Cardiac muscle cell (in vitro differentiated cells and primary cell): ENCODE measurements at places on chromosomes 12 and 14. TPM values are rescaled to one million over a fixed set of nuclear protein-coding genes. Genes with fewer than 3 reads are reported as not detected.

- H3K36me3 ChIP-seq: peaks cover 64% of the 10 kb centered on the region
- DNase-seq: no peak
- peak overlapping the region; percentile 1 for H3K27ac ChIP-seq
- H3K4me3 ChIP-seq: no peak overlapping the region
- no peaks in the 10 kb centered on the region for H3K4me1 ChIP-seq
- H3K27me3 ChIP-seq: no peaks in the 10 kb centered on the region
These were observed 38.1 kb downstream of the HNRNPC start for GRCh38 chr14:21231020-21231652.

- H3K36me3 ChIP-seq: no peaks in the 10 kb centered on the region
- no peak overlapping the region for H3K27ac ChIP-seq
These were observed 40.4 kb upstream of the NCOR2 start for GRCh38 chr12:124607681-124608425.

Gene CELA1
- not detected in 2 replicates for total RNA-seq

GRCh38 chr14:51165415-51165814 lies 70.5 kb upstream of the TRIM9 start:
- H3K27me3 ChIP-seq: no peaks in the 10 kb centered on the region
- no peak for DNase-seq
- no peaks in the 10 kb centered on the region for H3K4me1 ChIP-seq
- H3K36me3 ChIP-seq: no peaks in the 10 kb centered on the region

DNA sequence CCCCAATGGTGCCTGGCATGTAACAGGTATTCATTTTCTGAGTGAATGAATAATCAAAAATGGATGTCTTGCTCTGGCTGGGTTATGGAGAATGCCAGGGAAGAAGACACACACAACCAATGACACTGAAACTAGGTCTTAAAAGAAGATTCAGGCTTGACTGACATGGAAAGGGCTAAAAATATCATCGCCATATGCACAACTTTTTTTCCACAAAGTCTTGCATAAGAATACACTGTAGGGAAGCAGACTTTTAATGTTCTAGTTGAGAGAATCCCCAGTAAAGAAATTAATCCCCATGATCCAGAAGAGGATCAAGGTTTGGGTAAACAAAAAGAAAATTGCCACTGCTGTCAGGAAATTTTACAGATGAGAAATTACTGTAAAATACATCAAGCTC lies 116.4 kb downstream of the SLC2A13 start:
- no peaks in the 10 kb centered on the region for H3K4me1 ChIP-seq
- H3K27ac ChIP-seq: no peak overlapping the region
- no peaks in the 10 kb centered on the region for H3K36me3 ChIP-seq
- no peak overlapping the region for H3K4me3 ChIP-seq
- no peaks in the 10 kb centered on the region for H3K27me3 ChIP-seq

DNA sequence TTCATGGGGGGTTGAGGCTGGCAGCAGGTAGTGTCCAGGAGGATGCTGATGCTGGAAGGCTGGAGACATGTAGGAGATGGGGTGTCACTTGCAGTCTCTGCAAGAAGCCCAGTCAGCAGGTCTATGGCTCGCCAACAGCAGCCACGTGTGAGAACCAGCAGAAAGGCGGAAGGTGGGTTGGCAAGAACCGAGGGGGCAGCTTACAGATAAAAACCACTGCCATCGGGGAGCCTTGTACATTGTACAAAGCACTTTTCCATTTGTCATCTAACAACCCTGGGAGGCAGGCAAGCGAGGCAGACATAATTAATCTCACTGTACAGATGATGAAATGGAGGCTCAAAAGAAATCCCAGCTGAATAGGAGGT lies 167.2 kb downstream of the KCNA5 start:
- H3K27me3 ChIP-seq: no peaks in the 10 kb centered on the region
- no peak for DNase-seq

Gene KRT83
- total RNA-seq: not detected in 2 replicates

GRCh38 chr14:93984987-93985410 lies 8.6 kb upstream of the ASB2 start:
- H3K27ac ChIP-seq: peak overlapping the region; percentile 61
- no peaks in the 10 kb centered on the region for H3K36me3 ChIP-seq
- no peak overlapping the region for H3K4me3 ChIP-seq
- peak; percentile 79 for DNase-seq
- H3K27me3 ChIP-seq: no peaks in the 10 kb centered on the region

- H3K27me3 ChIP-seq: peaks cover 24% of the 10 kb centered on the region
- H3K4me3 ChIP-seq: no peak overlapping the region
- DNase-seq: no peak
- H3K4me1 ChIP-seq: no peaks in the 10 kb centered on the region
These were observed 18.3 kb upstream of the WIF1 start for GRCh38 chr12:65139389-65139788.

GRCh38 chr14:103563226-103563620 lies 463 bp downstream of the COA8 start:
- peaks cover 16% of the 10 kb centered on the region for H3K4me1 ChIP-seq
- H3K27me3 ChIP-seq: no peaks in the 10 kb centered on the region

DNA sequence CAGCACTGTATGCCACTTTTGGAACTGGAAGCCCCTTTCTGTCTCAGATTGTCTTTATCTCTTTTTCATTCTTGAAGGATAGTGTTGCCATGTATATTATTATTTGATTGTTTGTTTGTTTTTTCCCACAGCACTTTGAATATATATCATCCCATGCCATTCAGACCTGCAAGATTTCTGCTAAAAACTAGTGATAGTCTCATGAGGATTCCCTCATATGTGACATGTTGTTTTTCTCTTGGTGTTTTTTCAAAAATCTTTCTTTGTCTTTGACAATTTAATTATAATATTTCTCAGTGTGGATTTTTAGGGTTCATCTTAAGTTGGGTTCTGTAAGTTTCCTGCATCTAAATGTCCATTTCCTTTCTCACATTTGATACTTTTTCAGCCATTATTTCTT lies 36.8 kb upstream of the SCAF11 start:
- H3K27me3 ChIP-seq: no peaks in the 10 kb centered on the region
- no peaks in the 10 kb centered on the region for H3K36me3 ChIP-seq
- no peaks in the 10 kb centered on the region for H3K4me1 ChIP-seq
- DNase-seq: no peak
- no peak overlapping the region for H3K27ac ChIP-seq

- H3K27ac ChIP-seq: peak overlapping the region; percentile 63
- H3K27me3 ChIP-seq: no peaks in the 10 kb centered on the region
- peaks cover 39% of the 10 kb centered on the region for H3K4me1 ChIP-seq
- H3K36me3 ChIP-seq: no peaks in the 10 kb centered on the region
- H3K4me3 ChIP-seq: no peak overlapping the region
These were observed 50.4 kb downstream of the ITPK1 start for GRCh38 chr14:93065272-93065730.

DNA sequence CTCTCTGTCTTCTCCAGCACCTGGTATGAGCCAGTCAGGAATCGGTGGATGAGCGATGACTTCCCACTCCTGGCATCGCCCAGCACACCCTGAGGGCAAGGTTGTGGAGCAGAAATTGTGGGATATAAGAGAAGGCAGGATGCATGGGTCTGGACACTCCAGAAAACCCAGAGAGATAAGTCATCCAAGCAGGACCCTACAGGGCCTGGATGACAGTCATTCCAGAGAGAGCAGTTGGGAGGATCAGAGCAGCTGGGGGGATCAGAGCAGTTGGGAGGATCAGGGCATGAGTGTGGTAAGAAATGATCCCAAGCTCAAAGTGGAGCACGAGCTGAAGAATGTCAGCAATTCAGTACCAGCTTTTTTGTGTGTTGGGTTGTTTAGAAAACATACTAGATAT lies 4.0 kb downstream of the AGAP2 start:
- no peaks in the 10 kb centered on the region for H3K36me3 ChIP-seq
- no peak overlapping the region for H3K27ac ChIP-seq
- H3K4me3 ChIP-seq: no peak overlapping the region
- no peak for DNase-seq

Gene DTX3
- total RNA-seq: 52.1 and 59.0 TPM in 2 replicates

- peak overlapping the region; percentile 70 for H3K4me3 ChIP-seq
- no peaks in the 10 kb centered on the region for H3K36me3 ChIP-seq
- peak; percentile 70 for DNase-seq
- peaks cover 11% of the 10 kb centered on the region for H3K27me3 ChIP-seq
These were observed 28.2 kb downstream of the WBP11 start for GRCh38 chr12:14774906-14775635.

GRCh38 chr14:74362361-74362915 lies 14.2 kb downstream of the VRTN start:
- no peak overlapping the region for H3K27ac ChIP-seq
- no peak overlapping the region for H3K4me3 ChIP-seq
- peak; percentile 88 for DNase-seq
- no peaks in the 10 kb centered on the region for H3K4me1 ChIP-seq
- H3K27me3 ChIP-seq: no peaks in the 10 kb centered on the region

Gene TCL1B
- total RNA-seq: not detected in 2 replicates

Gene GPR84
- 0.09 TPM in 1 of 2 replicates, not detected in the other for total RNA-seq

GRCh38 chr12:98470469-98471082 lies 44.8 kb upstream of the TMPO start:
- no peaks in the 10 kb centered on the region for H3K36me3 ChIP-seq
- DNase-seq: no peak
- H3K4me1 ChIP-seq: no peaks in the 10 kb centered on the region
- no peak overlapping the region for H3K27ac ChIP-seq
- H3K4me3 ChIP-seq: no peak overlapping the region
- no peaks in the 10 kb centered on the region for H3K27me3 ChIP-seq

DNA sequence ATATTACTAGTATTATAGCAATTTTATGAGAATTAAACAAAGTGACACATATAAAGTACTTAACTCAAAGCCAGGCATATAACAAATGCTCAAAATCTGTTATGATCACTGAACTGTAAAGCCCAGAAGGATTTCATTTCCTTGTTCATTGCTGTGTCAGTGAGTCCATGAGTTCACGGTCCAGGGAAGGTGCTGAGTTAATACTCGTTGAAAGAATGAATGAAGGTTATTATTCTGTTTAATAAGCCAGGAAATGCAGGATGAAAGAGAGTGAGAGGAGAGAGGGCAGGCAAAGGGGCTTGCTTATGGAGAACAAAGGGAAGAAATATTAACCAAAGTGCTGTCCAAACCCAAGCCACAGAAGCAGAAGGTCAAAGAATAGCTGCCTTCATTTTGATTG lies 40.2 kb upstream of the NT5DC3 start:
- no peaks in the 10 kb centered on the region for H3K36me3 ChIP-seq
- H3K4me3 ChIP-seq: no peak overlapping the region
- no peak overlapping the region for H3K27ac ChIP-seq
- no peaks in the 10 kb centered on the region for H3K4me1 ChIP-seq
- H3K27me3 ChIP-seq: no peaks in the 10 kb centered on the region
- DNase-seq: no peak

DNA sequence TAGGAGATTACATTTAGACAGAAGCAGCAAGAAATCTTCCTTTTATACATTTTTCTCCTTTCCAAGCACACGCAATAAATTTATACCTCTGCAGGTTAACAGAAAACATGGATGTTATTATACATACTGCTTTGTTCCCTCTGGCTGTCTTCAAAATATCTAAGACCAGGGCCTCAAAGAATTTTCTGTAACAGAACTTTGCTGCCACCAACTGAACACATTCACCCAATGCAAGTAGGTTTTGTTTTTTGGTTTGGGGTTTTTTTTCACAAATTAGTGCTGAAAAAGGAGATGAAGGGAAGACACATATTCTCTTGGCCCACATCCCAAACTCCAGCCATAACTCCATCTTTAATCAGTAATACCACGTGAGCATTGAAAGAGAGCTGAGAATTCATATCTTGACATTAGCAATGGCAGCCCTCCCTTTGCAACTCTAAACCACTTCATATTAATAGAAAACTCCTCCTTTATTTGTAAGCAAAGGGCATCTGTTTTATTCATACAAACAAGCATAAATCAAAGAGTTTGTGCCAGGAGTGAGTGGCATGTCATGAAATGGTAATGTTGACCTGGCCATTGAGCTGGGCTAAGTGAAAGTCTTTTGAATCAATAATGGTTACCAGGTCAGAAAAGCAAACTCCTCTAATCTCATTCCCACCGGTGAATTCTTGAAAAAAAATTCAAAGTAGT lies 150.8 kb upstream of the FSCB start:
- H3K36me3 ChIP-seq: no peaks in the 10 kb centered on the region
- no peaks in the 10 kb centered on the region for H3K27me3 ChIP-seq
- H3K27ac ChIP-seq: no peak overlapping the region
- DNase-seq: peak; percentile 72

DNA sequence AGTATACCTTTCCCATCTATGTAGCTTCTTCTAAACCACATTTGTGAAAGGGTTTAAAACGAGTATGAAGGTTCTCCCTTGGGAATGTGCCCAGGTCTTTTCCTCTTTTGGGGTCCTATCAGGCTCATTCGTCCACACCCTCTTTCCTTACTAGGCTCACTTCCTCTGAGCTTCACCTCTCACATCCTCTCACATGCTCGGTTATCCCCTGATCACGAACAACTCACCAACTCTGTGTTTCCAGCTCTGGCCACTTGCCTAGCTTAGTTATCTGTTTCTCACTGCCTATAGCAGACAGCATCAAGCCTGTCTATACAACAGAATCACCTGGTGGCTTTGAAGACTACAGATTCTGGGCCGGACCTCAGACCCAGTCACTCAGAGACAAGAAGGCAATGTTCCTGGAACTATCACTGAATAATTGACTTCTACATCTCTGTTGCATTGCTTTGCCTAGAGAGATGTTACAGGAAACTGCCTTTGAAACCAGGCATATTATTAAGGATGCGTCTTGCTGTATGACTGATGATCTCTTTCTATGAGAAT lies 158.2 kb downstream of the FOXN3 start:
- H3K36me3 ChIP-seq: no peaks in the 10 kb centered on the region
- DNase-seq: no peak
- no peaks in the 10 kb centered on the region for H3K4me1 ChIP-seq
- H3K4me3 ChIP-seq: no peak overlapping the region
- H3K27me3 ChIP-seq: no peaks in the 10 kb centered on the region

GRCh38 chr14:97489750-97490149 lies 692.6 kb downstream of the VRK1 start:
- no peak overlapping the region for H3K27ac ChIP-seq
- H3K36me3 ChIP-seq: no peaks in the 10 kb centered on the region
- DNase-seq: no peak
- H3K4me1 ChIP-seq: no peaks in the 10 kb centered on the region
- H3K27me3 ChIP-seq: no peaks in the 10 kb centered on the region
- H3K4me3 ChIP-seq: no peak overlapping the region

Gene CCDC184
- total RNA-seq: 0.45 and 1.7 TPM in 2 replicates

Gene DNM1L
- total RNA-seq: 51.9 and 57.5 TPM in 2 replicates

Gene BHLHE41
- total RNA-seq: 0.24 and 1.3 TPM in 2 replicates

GRCh38 chr14:77306851-77307496 lies 13.7 kb downstream of the POMT2 start:
- peaks cover 8% of the 10 kb centered on the region for H3K36me3 ChIP-seq
- no peak overlapping the region for H3K4me3 ChIP-seq
- no peak overlapping the region for H3K27ac ChIP-seq
- no peaks in the 10 kb centered on the region for H3K4me1 ChIP-seq

- no peaks in the 10 kb centered on the region for H3K36me3 ChIP-seq
- DNase-seq: no peak
- no peak overlapping the region for H3K27ac ChIP-seq
- H3K4me1 ChIP-seq: peaks cover 22% of the 10 kb centered on the region
These were observed 17.4 kb upstream of the SALL2 start for GRCh38 chr14:21543521-21543960.

DNA sequence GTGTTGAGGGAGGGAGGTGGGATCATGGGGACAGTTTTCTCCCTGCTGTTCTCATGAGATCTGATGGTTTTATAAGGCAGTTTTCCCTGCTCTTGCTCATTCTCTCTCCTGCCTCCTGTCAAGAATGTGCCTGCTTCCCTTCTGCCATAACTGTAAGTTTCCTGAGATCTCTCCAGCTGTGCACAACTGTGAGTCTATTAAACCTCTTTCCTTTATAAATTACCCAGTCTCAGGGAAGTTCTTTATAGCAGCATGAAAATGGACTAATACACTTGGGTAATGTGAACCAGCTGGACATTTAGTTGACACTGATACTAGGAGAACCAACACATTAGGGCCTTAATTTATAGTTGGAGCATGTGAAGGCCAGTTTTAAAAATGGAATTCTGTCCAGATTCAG lies 12.4 kb upstream of the CCDC91 start:
- H3K36me3 ChIP-seq: no peaks in the 10 kb centered on the region
- H3K27me3 ChIP-seq: no peaks in the 10 kb centered on the region
- no peak for DNase-seq
